Stimulated activated CD8-positive, alpha-beta memory T cell treated with anti-CD3 and anti-CD28 coated beads, Interleukin-15, amount 100 ng/mL, for 4 hours (primary cell): ENCODE measurements at places on chromosomes 1 and 21.

- DNase-seq = no peak
Measured at GRCh38 chr1:17192394-17193221, 12.3 kb upstream of the PADI1 start.

- DNase-seq = no peak
Measured at GRCh38 chr1:231887866-231888265, 261.3 kb downstream of the DISC1 start.

DNA sequence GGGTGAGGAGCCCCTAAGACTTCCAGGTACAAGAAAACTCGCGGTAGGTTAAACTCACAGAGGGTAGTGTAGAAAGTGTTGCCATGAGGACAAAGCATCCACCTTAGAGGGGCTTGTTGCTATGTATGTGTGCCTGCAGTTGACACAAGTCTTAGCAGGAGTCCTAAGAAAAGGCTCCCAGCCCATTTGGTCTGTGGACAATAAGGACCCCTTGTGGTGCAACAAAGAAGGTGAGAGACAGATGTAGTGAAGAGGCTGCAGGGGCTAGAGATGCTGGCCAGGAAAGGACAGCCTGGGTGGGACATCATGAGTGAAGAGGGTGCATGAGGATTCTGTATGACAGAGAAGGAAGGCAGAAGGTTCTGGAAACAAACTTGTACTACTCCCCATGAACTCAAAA is 36.3 kb upstream of the IL10 start:
- DNase-seq = no peak

DNA sequence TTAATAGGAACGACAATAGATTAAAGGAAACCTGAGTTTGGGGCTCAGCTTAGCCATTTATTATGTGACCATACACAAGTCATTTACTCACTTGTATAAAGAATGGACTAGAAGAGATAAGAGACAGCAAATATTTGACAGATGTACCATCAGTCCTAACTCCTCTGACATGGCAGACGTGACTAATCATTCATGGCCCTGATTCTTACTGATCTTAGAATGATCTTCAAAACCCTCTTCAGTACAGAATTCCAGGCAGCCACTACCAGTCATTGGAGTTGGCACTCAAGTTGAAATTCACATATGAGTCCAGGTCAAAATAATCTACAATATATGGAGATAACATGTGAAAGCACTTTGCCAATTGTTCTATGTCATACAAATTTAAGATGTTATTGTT is 21.0 kb upstream of the POU2F1 start:
- no peak for DNase-seq

DNA sequence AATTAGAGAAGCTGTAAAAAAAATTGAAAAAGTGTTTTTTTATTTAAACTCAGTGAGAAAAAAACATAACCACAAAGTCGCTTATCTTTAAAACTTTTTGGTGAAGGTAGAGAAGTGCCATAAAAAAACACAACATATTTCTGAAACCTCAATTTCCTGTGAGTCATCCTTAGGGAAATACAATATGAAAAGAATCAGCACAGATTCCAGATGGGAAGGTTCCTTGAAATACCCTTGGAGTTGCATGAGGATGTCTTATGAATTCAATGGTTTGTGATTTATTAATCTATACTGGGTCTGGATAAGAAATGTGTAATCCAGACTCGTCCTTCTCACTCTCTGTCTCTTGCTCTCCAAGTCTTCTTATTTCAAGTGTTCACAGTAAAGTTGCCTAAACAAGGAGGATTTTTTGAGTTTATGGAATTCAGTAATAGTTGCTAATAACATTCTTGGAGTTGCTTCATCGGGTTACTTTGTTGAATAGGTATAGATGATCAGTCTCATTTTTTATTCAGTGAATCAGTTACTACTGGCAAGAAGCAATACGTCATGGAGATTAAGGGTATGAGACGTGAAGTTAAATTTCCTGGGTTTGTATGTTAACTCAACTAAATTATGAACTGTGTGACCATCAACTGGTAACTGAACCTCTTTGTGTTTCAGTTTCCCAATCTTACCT is 191.4 kb downstream of the KCNK2 start:
- DNase-seq = no peak

DNA sequence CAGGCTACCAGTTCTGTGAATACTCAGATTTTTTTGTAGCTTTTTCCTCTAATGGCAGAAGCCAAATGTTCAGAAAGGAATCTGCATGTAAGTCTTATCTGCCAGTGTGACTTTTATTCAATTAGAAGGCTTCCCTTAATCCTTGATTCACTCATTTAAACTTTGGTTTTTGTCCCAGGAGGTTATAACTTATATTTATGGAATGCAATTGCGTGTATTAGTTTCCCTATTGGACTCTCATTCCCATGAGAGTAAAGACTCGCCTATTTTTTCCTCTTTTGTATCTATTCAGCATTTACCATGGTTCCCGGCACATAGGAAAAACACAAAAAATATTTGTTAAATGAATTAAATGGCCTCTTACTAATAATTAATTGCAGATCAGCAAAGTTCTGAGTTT is 3.5 kb downstream of the NTMT2 start:
- no peak for DNase-seq

GRCh38 chr1:179813626-179814545 is 63.7 kb downstream of the TOR1AIP2 start:
- no peak for DNase-seq

GRCh38 chr1:177427811-177428210 is 257.1 kb downstream of the BRINP2 start:
- DNase-seq = no peak
